Endothelial cell of umbilical vein (primary cell): ENCODE measurements at places on chromosomes 4 and X.

- no peak for DNase-seq
Observed at GRCh38 chrX:137234651-137235402, 201.0 kb upstream of the GPR101 start.

DNA sequence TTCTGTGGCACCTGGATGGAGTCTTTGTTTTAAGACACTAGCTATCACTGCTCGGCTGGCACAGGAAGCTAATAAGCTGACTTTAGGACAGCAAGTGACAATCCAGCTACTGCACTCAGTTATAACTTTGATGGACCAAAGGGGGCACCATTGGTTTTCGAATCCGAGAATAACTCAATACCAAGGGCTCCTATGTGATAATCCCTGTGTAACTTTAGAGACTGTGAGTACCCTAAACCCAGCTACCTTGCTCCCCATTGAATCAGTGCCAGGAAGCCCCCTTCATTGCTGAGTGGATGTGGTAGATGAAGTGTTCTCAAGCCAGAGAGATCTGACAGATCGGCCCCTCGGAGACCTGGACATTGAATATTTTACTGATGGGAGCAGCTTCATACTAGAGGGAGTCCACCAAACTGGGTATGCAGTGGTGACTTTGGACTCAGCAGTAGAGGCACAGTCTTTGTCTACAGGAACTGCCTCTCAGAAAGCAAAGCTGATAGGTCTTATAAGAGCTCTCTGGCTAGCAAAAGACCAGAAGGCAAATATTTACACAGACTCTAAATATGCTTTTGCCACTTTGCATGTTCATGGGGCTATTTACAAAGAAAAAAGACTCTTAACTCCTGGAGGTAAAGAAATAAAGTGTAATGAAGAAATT lies 35.5 kb upstream of the UGT2B7 start:
- DNase-seq, result peak; percentile 38

DNA sequence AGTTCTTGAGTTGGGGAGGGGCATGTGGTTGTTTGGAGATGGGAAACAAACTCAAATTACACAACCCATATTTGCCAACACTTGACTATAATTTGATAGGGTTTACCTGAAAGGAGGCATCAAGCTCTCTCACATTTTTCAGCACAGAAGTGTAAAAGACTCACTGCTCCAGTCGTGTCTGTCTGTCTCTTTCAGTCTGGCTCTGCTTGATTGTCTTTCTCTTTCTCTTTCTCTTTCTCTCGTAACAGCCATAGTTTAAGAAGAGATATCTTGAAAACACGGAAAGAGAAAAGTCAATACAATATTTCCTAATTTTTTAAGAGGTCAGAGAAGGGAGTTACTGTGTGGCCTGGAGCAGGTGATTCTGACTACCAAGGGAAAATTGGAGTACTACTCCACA lies 413.6 kb upstream of the CXorf51A start:
- DNase-seq, result no peak

- DNase-seq, result peak; percentile 65
Observed at GRCh38 chr4:123587983-123588494, 191.4 kb downstream of the SPRY1 start.

DNA sequence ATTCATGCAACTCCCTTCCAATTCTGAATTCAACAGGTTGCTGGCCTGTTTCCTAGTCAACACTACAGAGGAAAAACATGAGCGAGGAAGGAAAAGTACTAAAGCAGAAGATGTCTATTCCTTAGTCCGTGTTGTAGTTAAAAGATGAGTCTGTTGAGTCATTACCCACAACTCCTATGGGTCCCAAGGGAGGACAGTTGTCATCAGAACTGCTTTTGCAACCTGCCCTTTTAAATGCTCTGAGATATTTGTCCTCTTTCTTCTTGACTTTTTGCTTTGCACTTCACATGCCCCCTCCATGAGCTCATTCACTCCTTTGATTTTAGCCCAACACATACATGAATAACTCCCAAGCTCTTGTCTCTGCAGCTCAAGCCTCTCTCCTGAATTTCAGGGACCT lies 119.2 kb downstream of the CORIN start:
- DNase-seq, result no peak

- DNase-seq, result no peak
Observed at GRCh38 chr4:41175794-41176193, 38.5 kb downstream of the APBB2 start.

- no peak for DNase-seq
Observed at GRCh38 chrX:2488621-2489285, 12.0 kb downstream of the DHRSX start.

GRCh38 chrX:18582910-18583493 lies 88.9 kb downstream of the RS1 start:
- peak; percentile 36 for DNase-seq

- peak; percentile 46 for DNase-seq
Observed at GRCh38 chrX:22748093-22748999, 251.4 kb upstream of the DDX53 start.

DNA sequence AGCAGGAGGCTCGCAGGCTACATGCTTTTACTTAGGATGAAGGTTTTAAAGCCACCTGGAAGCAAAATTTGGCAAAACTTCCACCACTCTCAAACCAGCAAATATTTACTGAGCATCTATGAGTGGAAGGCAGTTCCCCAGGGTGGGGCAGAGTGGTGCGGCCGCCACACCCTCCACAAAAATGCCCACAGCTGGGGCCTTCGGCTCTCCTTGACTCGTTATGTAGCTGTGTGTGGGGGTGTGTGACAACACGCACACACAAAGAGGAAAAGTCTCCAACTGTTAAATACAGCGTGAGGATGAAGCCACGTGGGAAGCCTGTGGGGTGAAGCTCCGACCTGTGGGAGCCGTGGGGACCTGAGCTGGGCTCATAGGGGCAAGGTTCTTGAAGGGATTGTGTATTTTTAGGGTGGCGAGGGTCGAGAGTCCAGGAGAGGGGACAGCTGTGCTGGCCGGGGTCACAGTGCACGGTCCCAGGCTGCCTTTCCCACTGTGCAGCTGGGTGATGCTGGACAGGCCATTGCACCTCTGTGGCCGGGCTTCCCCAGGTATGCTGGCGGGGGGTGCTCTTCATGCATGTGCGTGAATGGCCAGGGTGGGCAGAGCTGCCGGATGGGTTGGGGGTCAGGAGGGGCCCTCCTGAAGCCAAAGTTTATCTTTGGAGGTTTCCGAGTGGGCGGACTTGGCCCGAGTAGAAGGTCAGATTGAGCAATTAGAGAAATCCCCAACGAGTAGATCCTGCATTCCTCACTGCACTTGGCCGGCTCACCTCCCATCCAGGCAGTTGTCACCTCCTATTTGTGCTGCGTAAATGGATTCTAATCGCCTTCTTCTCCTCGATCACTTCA lies 25.4 kb downstream of the SORCS2 start:
- no peak for DNase-seq

- no peak for DNase-seq
Observed at GRCh38 chr4:123966990-123967769, 570.6 kb downstream of the SPRY1 start.

DNA sequence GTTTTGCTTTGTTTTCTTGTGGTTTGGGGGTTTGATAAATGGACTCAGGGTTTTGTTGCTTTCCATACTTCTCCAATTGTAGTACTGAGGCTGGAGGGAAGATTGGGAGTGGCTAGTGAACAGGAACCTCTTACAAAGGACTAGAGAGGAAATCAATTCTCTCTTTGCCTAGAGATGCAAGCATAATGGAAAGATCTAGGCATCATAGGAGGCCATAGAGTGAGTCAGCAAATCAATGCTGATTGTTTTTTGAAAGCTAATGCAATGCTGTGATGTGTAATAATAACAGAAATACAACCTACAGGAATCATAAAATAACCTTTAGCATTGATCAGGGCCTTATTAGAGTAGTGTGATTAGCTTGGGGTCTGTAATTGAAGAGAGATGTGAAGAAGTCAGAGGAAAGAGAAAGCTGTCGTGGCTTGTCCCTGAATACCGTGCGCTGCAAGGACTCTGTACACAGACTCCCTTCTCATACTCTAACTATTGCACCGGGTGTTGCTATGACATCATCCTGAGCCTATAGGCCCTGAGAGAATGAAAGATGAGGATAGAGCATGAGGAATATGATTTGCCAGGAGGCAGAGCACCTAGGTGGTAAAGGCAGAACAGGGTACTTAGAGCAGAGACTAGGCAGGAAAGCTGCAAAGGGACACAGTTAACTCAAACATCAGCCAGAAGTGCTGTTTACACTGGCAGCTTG lies 29.3 kb upstream of the GPR101 start:
- DNase-seq, result no peak

DNA sequence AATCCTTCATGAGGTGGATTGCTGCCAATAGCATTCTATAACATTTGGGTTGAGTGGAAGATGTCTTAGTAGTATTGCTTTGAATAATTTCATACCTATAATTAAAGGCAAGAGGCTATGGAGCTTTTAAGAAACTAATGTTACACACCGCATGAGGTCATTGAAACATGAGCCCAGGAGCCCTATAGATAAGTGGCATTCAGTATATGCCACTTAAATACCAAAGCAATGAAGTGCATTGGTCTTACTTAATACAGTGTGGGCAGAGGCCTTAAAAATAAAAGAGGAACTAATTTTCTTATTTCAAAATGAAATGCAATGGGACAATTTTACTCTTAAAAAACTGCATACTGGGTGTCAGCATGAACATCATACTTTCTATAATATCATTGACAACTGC lies 47.5 kb downstream of the SPATA18 start:
- no peak for DNase-seq

DNA sequence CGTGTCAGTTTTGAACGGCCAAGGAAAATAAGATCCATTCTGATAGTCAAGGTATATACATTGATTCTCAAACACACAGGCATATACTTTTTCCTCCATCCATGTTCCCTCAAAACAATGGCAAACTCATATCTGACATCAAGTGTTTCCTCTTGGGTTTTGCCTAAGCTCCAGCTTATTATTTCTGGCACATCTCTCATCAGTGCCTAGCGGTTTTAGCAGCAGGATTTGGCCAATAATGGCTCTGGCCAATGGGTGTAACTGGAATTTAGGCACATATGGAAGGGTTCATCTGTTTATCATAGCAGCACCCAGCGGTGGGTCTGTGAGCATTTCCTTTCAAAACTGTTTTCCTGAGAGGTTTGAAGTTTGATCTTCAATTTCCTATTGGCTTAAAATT lies 161.6 kb upstream of the TLL1 start:
- peak; percentile 39 for DNase-seq

DNA sequence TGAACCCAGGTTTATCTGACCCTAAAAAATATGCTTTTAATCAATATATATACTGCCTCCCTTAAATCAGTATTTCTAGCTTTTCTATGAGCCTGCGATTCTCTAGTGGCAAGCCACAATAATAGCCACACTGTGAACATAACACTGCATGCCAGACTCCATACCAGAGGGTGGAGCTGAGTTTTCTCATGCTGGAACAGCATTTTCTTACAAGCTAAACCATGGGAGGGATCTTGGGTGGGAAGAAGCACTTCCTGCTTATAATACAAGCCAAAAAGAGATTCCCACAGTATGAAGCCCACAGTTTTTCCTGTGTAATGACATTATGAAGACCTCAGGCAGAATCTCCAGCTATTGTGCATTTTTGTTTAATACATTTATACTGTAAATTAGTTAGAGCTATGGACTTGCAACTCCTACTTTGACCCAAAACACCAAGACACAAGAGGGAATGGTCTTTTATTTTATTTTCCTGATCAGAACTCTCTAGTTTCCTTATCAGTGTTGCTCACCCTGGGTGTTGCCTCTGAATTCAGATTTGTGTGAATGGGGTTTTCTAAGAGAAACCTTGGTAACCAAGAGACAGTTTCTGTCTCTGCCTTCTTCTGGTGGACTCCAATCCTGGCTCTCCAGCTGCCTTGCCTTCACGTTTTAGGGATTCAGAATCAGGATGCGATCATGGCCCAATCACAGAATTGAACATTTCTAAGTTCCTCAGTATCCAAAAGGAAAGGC lies 74.5 kb upstream of the EOLA2 start:
- DNase-seq, result no peak

DNA sequence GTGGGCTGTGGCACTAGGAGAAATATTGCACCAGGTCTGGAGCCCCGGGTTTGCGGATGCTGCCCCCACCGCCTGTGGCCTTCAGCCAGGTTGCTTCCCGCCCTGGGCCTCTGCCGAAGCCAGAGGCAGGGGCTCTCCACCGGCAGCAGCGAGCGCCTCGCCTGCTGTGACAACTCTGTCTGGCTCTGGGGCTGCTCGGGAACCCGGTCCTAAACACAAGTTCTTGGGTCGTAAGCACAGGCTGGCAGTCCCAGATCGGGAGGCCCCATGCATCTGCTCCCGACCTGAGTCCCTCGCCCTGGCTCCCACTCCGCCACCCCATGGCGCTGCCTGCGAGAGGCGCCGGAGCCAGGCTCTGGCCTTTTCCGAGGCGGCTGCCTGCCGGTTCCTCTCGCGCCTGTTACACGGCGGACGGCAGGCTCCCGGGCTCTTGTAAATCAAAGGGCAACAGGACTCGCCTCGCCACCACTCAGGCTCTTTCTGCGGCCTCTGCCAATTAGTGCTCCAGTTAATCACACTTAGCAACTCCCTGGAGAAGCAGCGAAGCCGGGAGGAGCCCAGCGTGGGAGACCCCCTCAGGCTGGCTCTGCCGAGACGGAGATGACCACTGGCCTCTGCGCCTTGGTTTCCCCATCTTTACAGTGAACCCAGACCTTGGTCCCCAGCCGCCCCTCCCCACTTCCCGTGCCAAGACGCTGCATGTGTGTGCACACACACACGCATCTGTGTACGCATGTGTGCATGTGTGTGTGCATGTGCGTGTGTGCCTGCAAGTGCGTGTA lies 109.2 kb downstream of the DCTD start:
- no peak for DNase-seq

DNA sequence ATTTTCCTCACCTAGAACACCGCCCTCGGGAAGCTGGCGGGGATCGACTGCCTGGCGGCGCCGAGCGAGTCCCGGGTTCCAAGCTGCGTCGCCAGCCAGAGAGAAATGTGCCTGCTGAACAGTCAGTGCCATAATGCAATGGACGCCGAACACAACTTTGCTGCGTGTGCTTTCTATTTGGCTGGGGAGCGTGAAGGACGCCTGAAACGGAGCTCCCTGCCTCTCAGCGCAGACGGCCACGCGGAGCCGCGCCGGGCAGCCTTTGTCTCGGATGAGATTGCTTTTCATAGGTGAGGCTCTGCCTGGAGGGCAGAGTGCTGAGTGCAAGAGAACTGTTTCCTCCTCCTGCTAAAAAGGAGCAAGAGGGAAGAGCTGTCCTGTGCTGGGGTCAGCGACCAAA lies 107.7 kb upstream of the BCOR start:
- no peak for DNase-seq

- peak; percentile 87 for DNase-seq
Observed at GRCh38 chr4:143768007-143768591, 67.6 kb upstream of the FREM3 start.

DNA sequence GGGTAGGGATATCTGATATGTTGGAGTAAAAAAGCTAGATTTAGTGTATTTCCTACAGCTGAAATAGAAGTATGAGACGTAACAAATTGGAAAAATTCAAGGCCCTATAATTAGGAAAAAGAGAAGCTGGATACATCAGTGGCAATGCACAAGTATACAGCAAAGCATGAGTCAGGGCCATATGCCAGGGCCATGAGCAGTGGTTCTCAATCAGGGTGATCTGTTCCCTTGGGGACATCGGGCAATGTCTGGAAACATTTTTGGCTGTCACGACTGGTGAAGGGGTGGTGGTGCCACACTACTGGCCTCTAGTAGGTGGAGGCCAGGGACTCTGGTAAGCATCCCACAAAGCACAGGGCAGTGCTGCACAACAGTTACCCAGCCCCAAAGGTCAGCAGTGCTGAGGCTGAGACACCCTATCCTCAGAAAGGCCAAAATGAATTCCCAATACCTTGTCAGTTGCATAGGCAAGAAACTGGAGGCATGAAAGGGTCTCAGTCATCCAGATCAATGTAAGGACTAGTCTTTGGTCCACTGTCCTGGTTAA lies 36.8 kb upstream of the NAP1L5 start:
- DNase-seq, result no peak
